ENCODE measurements at places on chromosomes 5 and 9.

GRCh38 chr5:71977311-71977710 lies 130.0 kb upstream of the MAP1B start:
- no peak for DNase-seq

DNA sequence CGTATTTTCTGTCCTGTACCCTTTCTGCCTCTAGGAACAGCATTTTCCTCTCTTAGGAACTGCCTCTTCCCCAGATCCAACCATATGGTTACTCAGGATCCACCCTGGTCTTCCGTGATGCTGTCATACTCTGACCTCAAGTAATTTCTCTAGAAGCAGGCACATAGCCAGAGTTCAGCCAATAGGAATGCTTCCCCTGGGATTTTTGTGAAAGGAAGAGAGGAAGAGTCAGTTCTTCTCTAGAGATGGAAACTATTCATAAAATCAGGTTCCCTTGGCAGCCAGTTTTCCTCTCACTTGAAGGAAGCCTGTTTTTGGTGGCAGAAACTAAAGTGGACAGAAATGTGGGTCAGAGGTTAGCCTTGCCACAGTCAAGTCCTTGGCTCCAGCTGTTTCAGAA lies 400.1 kb upstream of the PCSK5 start:
- DNase-seq: no peak

DNA sequence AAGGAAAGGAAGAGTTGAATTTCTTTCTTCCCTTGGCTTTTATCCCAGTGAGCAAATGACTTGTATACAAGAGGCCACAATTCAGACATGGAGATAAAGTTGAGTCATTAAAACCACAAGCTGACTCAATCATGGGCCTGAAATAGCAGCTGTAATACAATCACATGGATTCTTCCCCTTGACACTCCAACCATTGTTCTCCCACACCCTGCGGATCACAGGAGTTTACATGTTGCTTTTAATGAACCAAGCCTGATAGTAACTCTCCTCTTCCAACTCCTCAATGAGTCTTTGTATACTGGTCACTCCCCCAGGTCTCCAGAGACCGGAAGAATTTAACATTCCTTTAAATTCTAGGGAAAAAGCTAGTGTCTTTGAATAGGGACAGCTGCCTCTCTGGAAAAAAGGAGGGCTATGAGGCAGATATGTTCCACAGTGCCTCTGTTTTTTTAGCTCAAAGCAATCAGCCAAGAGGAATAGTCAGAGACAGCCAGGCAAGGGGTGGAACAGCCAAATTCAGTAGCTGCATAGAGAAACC lies 32.4 kb downstream of the PCDHGC5 start:
- DNase-seq: peak; percentile 88

DNA sequence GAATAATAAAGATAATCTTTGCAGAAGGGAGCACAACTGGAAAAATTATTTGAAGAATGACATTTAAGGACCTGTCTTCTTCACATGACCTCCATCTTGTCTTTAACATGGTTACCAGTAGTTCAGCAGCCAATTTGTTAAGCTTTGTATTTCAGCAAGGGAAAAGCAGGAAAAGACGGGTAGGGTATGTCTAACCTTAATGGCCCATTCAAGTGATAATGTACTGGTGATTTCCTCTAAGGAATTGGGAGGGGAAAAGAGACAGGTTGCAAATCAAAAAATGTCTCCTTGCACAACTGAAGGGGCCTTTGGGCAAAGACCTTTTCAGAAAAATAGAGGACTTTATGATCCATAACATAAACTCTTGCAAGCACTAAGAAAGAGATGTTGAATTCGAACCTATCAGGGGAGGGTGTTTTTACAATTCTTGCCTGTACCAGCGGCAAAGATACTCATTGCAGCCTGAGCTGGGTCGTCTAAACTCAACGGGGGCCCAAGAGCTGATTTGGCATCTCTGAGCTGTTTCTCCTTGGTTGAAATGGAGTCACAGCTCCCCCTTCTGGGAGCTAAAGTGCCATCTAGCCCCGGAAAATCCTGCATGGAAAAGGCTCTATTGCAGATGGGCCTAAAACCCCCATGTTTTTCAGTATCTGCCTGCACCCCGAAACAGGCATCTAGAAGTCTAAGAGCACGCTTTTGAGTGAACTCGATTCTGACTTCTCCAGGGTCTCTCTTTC lies 3.8 kb downstream of the BRINP1 start:
- peak; percentile 23 for DNase-seq

DNA sequence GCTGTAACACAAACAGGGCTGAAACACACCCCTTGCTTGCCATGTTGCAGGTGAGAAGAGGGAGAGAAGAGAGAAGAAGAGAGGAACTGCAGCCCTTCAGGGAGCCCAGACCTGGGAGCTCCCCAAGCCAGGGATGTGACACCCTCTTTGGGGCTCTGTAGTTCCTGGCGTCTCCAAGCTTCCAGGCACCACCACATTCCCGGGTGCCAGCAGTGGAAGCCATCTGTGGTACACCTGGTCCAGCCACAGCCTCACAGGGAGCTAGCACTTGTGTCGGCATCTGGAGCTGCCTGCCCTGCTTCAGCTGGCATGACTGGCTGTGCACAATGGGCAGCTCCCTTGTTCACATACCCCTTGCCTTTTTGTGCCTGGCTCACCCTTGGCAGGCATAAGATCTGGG lies 182.1 kb downstream of the DEPDC1B start:
- no peak for DNase-seq

- peak; percentile 55 for DNase-seq
Measured at GRCh38 chr9:129889122-129889940, 54.1 kb downstream of the USP20 start.

- DNase-seq: no peak
Measured at GRCh38 chr5:80705801-80706200, 51.0 kb upstream of the DHFR start.

- no peak for DNase-seq
Measured at GRCh38 chr5:159971514-159971913, 37.4 kb upstream of the TTC1 start.

DNA sequence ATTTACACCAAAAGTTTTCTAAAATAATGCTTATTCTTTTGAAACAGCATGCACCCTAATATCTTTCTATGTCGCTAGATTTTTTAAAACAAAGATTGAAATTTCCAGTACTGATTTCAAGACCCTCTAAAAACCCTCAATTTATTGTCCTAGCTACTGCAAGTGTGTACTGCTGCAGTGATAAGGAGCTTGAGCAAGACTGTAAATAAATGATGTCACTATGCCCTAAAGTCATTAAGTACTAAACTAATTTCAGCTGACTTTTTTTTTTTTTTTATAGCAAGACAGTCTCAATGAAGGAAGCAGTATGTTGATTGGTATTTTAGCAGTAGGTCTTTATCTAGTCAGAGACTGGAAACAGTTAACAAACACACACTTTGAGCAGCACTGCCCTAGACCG lies 12.2 kb upstream of the MIER3 start:
- DNase-seq: no peak

- DNase-seq: no peak
Measured at GRCh38 chr9:35656831-35657545, 831 bp downstream of the RMRP start.

- DNase-seq: no peak
Measured at GRCh38 chr5:9617739-9618504, 12.2 kb downstream of the TAS2R1 start.

DNA sequence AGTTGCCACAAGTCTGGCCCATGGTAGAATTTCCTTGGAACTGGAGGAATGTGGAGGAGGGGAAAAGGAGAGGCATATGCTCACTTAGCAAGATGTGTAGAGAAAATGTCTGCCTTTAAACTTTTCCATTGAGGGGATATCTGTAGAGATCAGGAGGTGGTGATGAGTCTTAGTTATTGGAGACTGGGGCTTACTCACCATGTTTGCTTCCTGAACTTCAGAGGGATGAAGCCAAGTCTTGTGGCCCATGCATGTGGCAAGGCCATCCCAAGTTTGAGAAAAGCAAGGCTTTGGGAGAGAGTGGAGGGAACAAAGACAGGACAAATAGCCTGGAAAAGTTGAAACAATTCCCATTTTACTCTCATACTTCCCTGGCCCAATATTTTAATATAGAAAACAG lies 124.5 kb downstream of the GDNF start:
- DNase-seq: no peak

GRCh38 chr5:142501890-142502289 lies 177.1 kb upstream of the SPRY4 start:
- no peak for DNase-seq

GRCh38 chr5:90843443-90843842 lies 284.8 kb downstream of the ADGRV1 start:
- DNase-seq: peak; percentile 60

DNA sequence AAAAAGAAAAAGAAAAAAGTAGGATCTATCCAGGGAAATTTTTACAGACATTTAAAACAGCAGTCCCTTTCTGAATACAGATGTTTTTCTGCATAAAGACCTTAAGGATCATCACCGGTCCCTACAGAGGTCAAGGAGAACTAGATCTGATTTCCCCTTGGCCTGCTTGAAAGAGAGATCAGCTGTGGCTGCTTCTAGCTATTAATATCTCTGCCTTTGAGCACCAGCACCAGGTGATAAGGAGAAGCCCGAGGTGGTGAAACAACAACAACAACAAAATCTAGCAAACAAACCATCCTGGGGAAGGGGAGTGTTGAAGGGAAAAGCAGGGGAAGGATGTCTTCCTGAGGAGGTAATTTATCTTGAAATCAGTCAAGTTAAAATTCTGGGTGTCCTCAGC lies 42.1 kb downstream of the ZNF366 start:
- DNase-seq: no peak

- DNase-seq: no peak
Measured at GRCh38 chr5:96340357-96340756, 92.7 kb downstream of the PCSK1 start.

- DNase-seq: peak; percentile 88
Measured at GRCh38 chr9:125521462-125522327, 185.3 kb downstream of the MAPKAP1 start.

DNA sequence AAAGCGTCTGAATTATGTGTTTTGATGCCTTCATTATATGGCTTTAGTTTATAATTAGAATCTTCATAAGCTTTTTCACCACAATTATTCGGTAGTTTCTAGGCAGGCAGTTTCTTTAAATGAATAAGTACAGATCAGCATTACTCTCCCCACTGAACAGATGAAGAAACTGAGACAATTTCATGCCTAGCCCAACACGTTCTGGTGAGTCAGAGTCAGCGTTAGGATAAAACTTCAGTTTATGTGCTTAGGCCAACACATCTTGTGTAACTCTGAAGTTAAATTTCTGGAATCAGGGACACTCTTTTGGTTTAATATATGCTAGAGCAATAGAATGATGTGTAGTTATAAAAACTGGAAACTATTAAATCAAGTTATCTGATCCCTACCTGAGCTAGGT lies 186.7 kb upstream of the ELL2 start:
- peak; percentile 34 for DNase-seq

DNA sequence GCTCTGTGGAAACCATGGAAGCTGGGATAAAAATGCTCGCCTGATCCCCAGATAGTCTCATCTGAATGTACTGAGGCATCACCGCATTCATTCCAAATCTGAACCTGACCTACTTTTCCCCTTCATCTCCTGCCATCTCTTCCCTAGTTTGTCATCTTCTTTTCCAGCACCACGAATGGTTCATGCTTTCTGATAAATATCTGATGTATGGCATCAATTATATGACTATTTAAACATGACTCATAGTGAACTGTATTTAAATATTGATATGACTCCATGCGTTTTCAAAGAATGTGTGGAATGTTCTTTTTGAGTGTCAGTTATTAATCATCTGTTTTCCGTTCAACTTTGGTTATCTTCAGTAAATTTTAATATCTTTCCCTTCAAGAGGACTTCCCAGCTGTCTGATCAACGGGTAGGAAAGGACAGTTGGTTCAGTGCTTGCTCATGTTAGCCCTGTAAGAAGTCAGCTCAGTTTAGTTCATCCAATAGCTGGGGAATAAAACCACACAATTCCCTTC lies 21.1 kb downstream of the BASP1 start:
- no peak for DNase-seq

- DNase-seq: no peak
Measured at GRCh38 chr9:77464661-77465060, 183.5 kb downstream of the GNA14 start.

DNA sequence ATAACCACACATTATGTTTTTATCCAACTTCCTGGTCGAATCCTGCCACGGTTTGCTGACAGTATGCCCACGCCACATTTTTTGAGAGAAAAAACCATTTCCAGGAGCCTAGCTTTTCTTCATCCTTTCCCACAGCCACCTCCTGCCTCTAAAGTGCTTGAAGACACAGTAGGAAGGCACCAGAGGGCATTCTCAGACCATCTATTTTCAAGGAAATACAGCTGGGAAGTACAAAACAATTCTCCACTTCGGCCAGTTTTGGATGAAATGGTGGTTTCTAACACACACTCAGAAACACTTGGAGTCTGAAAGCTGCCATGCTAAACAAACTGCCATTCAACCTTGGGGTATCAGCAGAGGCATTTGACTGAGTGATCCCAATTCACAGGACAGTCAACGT lies 86.3 kb upstream of the RPS23 start:
- no peak for DNase-seq

- DNase-seq: no peak
Measured at GRCh38 chr5:6358434-6358820, 19.9 kb downstream of the MED10 start.

DNA sequence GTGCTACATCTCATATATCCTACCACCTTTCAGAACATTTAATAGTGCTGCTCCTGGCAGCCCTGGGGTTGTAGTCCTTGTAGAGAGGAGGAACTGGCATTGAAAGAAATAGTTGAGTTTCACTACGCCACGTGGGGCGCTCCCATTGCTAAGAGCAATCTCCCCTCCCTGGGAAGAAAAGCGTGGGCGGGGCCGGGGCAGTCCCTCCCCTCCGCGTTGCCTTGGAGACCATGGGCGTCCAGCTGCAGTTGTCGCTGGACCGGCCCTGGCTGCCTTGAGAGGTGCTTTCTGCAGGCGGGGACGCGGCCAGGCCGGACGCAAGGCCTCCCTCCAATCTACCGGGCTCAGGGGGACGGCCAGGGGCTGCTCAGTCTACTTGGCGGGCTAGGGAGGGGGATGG lies 368 bp upstream of the CCDC180 start:
- peak; percentile 73 for DNase-seq

DNA sequence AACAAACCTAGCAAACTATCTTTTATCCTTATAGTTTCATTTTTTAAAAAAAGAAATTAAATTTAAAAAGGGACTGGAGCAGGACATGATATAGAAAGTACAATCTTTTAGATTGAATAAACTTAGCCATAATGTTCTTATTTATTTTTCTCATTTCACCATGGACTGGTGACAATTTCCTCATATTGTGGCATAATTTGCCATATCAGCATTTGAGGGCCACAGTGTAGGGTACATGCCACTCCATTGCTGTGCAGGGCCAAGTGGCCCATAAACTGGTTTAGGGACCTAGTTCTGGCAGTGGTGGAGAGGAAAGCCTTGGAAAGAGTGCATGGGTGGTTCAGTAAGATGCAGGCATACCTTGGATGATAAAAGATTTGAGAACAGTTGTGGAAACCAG lies 232.9 kb upstream of the ELL2 start:
- no peak for DNase-seq
